ENCODE measurements at places on chromosomes 2 and 18.

GRCh38 chr2:141835103-141835502 is 295.7 kb downstream of the LRP1B start:
- DNase-seq = no peak

DNA sequence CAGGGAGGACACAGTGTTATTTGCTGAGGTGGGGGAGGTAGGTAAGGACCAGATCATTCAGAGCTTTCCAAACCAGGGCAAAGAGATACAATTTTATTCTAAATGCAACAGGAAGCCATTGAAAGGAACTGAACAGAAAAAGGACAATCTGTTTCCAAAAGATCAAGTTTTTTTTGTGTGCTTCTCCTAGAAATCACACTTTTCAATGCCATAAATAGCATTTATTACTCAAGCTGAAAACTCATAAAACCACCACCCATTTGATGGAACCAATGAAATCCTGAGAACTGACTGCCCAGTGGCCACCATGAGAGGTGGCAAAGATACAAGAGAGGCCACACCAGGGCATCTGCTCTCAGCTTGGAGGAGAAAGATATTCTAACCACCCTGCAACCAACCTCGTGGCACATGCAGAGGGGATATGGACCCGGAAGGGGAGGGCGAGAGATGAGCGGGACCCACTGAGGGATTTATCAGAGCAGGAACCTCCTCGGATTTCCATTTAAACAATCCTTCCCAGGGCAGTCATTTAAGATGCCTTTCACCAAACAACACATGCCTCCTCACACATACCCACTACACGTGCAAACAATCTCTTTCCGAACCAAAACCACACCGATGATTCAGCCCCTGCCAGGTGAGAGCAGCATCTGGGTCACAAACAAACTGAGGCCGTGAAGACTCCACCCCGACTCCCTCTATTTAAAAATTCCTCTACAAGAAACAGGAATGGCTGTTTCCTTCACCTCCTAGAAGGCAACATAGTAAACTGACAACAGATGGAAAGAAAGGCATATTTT is 8.8 kb downstream of the CYB5A start:
- no peak for DNase-seq

GRCh38 chr2:125679903-125680302 is 976.1 kb upstream of the GYPC start:
- no peak for DNase-seq

GRCh38 chr2:194819367-194819766 is 837.7 kb upstream of the SLC39A10 start:
- DNase-seq = no peak

- peak; percentile 62 for DNase-seq
These were observed 155.4 kb downstream of the ASB1 start for GRCh38 chr2:238582159-238582558.

DNA sequence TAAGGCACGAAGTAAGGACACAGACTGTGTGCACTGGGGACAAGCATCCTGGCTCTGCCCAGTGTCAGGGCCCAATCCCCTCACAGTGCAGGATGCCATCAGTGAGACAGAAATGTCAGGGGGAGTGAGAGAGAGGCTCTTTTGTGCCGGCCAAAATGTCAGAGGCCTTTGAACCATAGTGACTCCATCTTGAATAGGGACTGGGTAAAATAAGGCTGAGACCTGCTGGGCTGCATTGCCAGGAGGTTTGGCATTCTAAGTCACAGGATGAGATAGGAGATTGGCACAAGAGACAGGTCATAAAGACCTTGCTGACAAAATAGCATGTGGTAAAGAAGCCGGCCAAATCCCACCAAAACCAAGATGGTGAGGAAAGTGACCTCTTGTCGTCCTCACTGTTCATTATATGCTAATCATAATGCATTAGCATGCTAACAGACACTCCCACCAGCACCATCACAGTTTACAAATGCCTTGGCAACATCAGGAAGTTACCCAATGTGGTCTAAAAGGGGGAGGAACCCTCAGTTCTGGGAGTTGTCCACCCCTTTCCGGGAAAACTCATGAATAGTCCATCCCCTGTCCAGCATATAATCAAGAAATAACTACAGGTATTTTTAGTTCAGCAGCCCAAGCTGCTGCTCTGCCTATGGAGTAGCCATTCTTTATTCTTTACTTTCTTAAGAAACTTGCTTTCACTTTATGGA is 337.4 kb downstream of the LPIN1 start:
- DNase-seq = no peak

GRCh38 chr2:176813621-176814049 is 399.0 kb upstream of the HNRNPA3 start:
- DNase-seq = no peak

GRCh38 chr18:48310999-48311398 is 98.2 kb downstream of the ZBTB7C start:
- DNase-seq = no peak

DNA sequence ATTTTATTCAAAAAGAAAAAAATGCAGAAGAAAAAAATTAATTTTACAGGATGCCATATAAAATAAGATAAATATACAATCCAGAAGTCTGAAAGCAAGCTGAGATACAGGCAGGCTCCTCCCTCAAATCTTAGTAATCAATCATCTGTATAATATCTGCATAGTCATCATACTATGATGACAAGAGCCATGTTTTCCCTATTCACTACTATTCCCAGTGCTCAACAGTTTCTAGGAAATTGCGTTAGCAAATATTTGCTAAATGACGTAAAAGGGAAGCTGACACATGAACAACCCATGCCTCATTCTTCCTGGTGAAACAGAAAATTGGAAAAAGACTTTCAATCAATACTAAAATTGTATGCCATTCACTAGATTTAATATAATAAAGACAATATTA is 793.2 kb downstream of the SUCLG1 start:
- DNase-seq = no peak

DNA sequence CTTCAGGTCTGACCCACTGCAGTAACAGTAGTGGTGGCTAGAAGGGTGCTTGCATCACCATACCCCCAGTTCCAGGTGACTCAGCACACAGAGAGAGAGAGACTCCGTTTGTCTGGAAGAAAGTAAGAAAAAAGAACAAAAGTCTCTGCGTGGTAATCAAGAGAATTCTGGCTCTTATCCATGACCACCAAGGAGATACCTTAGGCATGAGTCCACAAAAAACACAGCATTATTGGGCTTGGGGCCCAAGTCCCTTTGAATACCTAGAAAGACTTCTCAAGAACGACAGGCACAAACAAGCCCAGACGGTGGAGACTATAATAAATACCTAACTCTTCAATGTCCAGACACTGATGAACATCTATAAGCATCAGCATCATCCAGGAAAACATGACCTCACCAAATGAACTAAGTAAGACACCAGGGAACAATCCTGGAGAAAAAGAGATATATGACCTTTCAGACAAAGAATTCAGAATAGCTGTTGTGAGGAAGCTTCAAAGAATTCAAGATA is 21.7 kb upstream of the BAZ2B start:
- peak; percentile 47 for DNase-seq

Measured in BJ (cell line).